ENCODE measurements at places on chromosomes 12 and 14.

GRCh38 chr14:68451696-68452373 is 341.0 kb downstream of the ZFP36L1 start:
- DNase-seq = no peak

GRCh38 chr12:65651060-65651459 is 173.2 kb upstream of the HMGA2 start:
- DNase-seq = no peak

DNA sequence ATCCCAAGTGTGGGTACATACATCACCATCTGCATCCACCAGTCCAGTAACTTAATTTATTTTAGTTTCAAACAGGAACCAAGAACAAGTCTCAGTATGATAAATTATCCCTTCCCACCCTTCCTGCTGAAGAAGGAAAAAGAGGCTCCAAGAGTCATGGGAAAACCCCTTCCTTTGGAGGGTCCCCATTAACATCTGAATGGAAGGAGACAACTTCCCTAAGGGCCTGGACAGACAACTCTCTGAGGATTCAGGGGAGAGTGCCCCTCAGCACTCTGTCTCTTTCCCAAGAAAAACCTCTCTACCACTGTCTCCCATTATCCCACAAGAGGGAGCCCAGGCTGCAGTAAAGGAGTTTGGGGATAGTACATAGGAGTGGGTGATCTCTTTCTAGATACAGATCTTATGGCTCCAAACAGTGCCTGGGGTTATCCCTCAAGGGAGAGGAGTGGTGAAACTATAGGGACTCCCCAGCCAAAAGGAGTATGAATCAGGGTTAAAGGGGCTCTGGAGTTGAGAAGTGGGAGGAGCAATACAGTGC is 6.2 kb downstream of the WNT10B start:
- no peak for DNase-seq

DNA sequence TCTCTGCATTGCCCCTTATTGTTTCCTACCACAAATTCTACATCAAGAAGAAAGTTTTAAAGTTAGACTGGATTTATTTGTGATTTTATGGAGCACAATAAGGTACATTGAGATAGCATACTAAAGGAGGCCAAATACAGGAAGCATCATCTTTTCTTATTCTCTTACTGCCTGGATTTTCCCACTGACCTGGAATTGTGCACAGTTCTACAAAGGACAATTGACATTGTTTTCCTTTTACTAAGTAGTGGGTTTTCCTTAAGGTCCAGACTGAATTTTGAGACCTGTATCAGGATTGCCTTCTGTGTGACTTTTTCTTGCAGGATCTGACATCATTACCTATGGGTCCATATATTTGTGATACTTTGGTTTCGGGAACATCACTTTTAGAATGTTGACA is 18.8 kb upstream of the ZNF140 start:
- no peak for DNase-seq

GRCh38 chr14:76473481-76474263 is 97.7 kb downstream of the ESRRB start:
- DNase-seq = no peak

- no peak for DNase-seq
Measured at GRCh38 chr12:47877081-47877480, 27.7 kb downstream of the VDR start.

GRCh38 chr12:31647086-31647491 is 12.4 kb upstream of the ETFBKMT start:
- DNase-seq = no peak

DNA sequence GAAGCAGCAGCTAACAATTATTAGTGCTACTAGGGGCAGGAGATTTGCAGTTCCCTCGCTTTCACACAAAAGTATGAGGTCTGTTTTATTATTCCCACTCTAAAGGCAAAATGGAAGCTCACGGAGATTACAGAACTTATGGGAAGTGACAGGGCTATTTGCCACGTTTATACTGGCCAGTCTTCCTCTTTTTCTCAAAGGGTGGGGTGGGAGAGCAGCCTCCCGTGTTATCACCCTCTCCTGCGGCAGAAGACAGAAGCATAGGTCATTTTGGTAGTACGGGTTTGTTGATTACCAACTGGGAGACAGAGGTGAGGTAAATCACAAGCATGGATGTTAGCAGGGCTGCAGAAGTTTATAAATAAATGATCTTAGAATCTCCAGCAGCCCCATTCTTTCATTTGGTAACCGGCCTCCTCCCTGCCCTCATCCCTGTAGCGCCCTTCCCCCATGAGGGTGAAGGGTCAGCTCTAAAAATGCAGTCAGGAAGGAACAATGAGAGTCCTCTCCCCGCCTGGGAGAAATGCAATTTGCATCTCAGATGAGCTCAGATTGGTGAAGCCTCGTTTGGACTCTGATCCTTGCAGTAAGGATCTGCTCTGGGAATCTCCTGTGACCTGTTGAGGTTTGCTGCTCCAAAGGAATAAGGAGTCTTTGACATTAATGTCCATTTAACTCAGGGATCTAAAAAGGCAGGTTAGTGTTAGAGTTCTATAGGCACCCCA is 44.7 kb upstream of the SINHCAF start:
- no peak for DNase-seq

DNA sequence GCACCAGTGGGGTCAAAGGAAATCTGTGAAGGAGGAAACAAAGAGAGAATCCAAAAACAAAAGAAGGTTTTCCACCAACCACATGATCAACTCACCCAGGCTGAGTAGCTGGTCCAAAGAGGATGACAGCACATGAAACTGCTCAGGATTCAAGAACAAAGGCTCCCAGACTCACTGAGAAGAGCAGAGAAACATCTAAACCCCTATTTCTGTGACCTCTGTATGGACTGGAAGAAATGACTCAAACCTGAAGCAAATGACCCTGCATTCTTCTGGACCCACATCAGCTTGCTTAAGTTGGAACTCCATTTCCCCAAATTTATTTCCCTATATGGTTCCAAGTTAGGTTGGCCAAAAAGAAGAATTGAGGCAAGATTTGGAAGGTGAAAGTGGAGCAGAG is 26.3 kb downstream of the TC2N start:
- no peak for DNase-seq

- no peak for DNase-seq
Measured at GRCh38 chr12:129561304-129561703, 342.5 kb downstream of the TMEM132D start.

DNA sequence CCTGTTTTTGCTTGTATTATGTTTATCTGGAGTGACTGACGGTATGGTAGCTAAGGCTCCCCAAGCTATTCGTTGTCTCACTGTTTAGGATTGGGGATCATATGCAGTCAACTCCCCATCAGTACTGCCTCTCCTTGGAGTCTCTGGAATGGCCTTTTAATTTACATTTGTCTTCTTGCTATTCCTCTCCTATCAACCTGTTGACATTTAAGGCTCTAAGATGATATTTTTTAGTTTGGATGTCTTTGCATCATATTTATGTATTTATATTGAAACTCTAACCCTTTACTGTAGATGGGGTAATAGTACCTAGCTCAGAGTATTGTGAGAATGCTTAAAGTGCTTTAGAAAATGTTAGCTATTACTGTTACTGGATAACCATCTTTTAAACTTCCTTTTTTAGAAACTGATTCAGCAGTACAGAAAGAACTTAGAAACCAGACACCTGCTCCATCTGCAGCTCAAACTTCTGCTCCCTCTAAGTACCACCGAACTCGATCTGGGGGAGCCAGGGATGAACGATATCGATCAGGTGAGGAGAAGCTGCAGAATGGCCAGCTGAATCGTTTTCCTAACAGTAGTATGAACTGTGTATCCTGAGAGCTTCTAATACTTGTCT is 123.5 kb upstream of the ATF1 start:
- DNase-seq = no peak

DNA sequence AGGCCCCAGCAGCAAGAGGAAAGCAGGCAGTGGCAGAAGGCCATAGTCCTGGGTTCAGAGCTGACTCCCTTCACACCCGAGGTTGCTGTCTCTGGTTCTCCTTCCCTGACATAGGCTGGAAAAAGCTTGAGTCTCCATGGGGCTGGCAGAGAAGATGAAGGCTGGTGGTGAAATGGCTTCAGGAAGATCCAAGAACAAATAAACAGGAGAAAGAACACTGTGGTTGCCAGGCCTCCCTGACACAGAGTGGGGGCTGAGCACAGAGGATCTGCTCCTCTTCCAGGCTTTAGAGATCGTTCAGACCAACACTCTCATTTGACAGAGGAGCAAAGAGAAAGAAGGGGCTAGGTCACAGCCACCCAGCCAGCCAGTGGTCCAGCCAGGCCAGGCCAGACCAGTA is 14.3 kb downstream of the HDAC7 start:
- DNase-seq = no peak

GRCh38 chr14:61451491-61451890 is 130.1 kb downstream of the PRKCH start:
- DNase-seq = no peak

- no peak for DNase-seq
Measured at GRCh38 chr14:98935921-98936320, 336.1 kb downstream of the BCL11B start.

DNA sequence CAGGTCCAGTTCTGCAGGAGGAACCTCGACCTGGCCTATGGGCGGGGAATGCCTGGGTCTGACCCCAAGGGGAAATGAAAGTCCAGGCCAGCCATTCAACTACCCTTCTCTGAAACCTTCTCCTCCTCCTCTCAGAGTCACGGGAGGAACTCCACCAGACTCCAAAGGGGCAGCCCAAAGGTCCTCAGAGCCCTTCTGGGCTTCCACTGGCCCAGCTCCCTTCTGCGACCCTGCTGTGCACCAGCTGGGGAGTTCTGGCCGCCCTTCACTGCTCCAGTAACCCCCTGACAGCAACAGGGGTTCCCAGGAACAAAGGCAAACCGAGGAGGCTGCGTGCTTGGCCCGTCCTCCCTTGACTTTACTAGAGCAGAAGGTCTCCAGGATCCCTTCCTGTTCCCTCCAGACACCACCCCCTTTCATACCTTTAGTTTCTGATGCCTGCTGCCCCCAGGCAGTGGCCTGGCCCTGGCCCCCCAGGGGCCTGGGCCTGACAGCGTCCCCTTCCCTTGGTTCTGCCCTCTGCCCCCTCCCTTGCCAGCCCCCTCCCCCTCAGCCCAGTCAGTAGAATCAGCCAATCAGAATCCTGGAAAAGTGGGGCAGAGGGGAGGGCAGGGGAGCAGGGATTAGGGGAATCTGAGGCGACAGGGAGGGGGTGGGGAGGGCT is 850 bp upstream of the ZNF385A start:
- no peak for DNase-seq

- DNase-seq = no peak
Measured at GRCh38 chr12:64691795-64692583, 67.2 kb downstream of the GNS start.

GRCh38 chr14:102218688-102219087 is 79.0 kb downstream of the WDR20 start:
- DNase-seq = no peak

DNA sequence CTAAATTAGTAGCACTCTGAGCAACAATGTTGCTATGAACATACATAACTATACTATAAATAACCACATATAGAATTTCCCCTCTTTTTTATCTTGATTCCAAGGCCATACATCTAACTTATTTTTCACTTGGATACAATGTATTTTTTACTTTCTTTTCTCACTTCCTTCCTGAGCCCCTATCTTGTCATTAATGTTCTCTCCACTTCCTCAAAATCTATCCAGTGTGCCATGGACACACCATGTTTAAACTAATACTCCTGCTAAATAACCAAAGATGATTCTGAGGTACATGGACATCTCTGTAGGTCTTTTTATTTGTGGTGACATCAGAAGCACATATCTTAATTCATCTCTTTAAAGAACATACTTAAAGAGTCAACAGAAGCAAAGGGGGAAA is 251.2 kb downstream of the C12orf42 start:
- DNase-seq = no peak

DNA sequence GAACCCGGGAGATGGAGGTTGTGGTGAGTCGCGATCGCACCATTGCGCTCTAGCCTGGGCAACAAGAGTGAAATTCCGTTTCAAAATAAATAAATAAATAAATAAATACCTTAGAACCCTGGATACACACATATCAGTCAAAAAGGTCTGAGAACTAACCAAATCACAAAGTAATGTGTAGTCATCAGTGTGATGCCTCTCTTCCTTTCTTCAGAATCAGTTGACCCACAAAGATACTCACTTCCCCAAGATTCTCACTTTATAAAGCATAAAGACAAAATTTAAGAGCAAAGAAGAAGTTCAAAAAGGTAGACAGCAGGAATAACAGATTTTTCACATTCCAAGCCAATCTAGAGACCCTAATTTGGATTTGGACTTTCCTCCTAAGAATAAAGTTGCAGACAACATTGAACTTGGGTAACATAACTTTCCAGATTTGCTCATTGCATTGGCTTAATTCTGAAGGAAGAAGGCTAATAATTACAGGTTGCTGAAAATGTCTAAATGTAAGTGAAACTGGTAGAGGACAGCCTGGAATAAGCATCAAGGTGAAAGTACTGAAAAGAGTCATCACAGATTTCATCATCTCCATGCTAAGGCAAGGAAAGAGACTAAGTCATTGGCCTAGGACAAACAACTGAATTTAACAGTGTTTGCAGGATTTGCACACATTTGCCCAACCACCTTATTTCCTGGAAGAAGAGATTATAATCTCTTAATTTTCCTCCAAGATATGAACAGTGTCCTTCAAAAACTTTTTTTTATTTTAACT is 17.4 kb downstream of the TMED10 start:
- DNase-seq = no peak
